ENCODE measurements at places on chromosomes 6 and 20.

GRCh38 chr6:22642254-22642653, 72.9 kb downstream of the HDGFL1 start:
- no peak for DNase-seq

GRCh38 chr6:124825564-124825963, 136.7 kb upstream of the RNF217 start:
- no peak for DNase-seq

DNA sequence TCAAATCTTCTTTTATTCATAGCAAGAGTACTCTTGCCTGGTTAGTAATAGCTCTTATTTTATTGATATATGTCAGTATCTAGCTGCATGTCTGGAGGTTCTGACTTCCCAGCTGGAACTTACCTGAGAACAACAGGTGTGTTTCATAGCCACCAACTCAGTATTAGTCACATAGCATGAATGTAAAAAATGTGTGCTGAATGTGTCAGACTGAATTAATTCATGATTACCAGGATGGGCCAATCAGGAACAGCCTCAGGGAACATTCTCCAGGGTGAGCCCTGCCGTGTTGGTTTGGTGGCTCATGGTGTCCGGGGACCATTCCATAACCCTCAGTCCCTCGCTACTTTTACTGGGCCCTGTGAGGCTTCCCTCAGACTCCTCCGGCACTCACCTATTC, 99.7 kb downstream of the TULP4 start:
- no peak for DNase-seq

- no peak for DNase-seq
Observed at GRCh38 chr20:51713213-51713598, 55.0 kb downstream of the ATP9A start.

DNA sequence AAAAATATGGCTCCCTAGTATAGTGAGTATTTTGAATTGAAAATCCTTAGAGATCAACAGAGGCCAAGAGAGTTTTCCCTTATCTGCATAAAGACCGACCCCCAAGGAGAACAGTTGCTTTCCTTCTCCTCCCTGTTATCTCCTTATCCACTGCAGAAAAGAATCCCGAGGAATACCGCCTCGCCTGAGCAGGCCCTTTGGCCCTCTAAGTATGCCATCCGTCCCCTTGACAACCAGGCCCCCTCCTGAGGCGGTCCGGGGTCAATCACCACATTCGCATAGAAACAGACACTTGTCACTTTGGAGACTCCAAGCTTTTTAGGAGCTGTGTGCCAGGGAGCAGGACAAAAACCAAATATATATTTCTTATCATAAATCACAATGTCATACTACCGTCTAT, 15.9 kb upstream of the GGTLC1 start:
- no peak for DNase-seq

GRCh38 chr6:143396497-143397226, 53.8 kb downstream of the ADAT2 start:
- no peak for DNase-seq

- no peak for DNase-seq
Observed at GRCh38 chr20:44728801-44729443, 13.8 kb downstream of the CCN5 start.

DNA sequence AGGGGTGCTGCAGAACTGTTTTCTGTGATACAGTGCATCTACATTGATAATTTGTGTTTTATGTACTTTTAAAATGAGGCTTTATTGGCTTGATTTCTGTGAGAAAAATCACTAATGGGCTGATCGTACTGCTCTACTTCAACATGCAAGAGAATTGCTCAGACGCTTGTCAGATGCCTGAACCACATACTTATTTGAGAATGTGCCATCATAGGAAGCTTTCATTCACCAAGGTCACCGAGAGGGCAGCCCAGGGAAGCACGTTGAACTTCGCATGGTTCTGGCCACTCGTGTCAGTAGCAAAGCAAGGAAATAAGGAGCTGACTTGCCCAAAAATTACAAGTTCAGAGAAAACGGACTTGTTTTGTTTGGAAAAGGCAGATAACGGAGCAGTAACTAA, 168.5 kb upstream of the AKAP12 start:
- no peak for DNase-seq

DNA sequence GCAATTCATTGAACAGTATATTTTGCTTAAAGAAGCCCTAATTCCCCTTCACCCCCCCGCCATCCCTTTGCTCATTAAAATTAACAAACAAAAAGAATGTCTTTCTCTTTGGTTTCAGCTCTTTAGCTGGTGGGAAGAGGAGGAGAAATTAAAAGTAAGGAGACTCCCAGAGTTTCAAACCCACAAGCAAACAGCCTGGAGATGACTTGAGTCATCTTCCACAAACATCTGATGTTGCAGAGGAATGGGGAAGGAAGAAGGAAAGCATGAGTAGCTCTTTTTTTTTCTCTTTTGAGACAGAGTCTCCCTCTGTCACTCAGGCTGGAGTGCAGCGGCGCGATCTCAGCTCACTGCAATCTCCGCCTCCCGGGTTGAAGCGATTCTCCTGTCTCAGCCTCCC, 189.6 kb downstream of the ADAT2 start:
- no peak for DNase-seq

GRCh38 chr20:44014807-44015732, 100.4 kb downstream of the TOX2 start:
- DNase-seq, result no peak

DNA sequence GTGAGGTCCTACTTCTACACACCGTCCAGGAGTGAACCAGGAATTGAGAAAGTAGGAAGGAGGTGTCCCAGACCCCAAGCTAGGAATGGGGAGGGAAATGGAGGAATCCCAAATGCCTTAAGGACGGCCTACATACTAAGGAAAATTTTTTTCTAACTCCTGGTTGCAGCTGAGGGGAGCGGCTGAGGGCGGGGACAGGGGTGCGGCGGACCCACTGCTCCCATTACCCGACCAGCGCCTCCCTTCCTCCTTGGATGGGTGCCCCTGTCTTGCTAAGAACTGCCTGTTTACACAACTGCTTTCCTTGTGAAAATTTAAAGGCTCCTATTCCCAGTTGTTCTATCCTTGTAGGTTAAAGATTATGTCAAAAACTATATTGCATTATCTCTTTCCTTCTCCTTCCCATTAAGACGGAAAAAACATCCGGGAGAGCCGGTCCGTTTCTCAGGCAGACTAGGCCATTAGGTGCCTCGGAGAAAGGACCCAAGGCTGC, 699 bp upstream of the HSPA1B start:
- no peak for DNase-seq

- DNase-seq, result no peak
Observed at GRCh38 chr20:6287471-6287870, 164.6 kb upstream of the FERMT1 start.

DNA sequence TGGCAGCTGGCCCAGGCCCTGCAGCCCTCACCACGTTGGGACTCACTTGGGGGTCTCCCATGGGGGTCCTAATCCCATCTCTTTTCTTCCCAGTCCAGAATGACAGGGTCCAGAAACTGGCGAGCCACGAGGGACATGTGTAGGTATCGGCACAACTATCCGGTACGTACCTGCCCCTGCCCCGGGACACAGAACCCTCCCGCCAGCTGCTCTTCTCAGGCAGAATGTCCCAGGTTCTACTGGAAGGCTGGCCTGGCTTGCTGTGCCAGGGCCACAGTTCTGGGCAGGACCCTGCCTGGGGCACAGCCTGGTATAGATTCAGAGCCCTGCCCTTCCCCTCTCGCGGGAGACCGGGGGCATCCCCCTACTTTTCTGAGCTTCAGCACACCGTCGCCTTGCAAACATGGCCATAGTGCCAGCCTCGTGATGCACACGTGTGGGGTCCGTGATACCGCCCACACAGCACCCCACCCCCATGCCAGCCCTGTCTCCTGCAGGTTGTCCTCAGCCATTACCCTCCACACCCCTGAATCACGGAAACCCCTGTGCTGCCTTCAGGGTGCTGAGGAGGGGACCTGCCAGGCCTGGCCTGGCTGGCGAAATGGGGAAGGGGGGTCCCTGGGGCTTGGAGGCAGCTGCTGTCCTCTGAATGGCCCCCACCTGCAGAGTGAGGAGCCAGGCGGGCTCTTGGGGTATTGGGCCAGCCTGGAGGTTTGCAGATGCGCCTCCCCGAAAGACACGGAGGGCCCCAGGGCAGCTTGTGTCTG, 3.0 kb downstream of the OGFR start:
- no peak for DNase-seq

DNA sequence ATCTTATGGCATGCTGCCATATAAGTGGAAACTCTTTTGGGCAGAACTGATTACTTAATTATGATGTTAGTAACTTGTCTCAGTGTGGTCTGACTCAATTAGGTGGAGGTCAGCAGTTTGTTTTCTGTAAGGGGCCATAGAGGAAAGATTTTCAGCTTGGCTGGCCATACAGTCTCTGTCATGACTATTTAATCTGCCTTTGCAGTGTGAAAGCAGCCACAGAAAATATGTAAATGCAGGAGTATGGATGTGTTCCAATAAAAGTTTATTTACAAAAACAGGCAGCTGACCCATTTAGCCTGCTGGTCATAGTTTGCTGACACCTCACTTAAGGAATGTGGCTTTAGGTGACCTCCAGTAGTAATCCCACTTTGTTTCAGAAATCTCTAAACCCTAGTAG, 700.7 kb downstream of the EPM2A start:
- DNase-seq, result no peak

Data from activated CD4-positive, CD25-positive, alpha-beta regulatory T cell treated with anti-CD3 and anti-CD28 coated beads, Interleukin-2, amount 50 U/mL, for 72 hours (primary cell).